ENCODE measurements at places on chromosomes 11 and 22. TPM values are rescaled to one million over a fixed set of nuclear protein-coding genes. Genes with fewer than 3 reads are reported as not detected.

- DNase-seq: no peak
Observed at GRCh38 chr11:73481626-73482025, 105.4 kb downstream of the RELT start.

DNA sequence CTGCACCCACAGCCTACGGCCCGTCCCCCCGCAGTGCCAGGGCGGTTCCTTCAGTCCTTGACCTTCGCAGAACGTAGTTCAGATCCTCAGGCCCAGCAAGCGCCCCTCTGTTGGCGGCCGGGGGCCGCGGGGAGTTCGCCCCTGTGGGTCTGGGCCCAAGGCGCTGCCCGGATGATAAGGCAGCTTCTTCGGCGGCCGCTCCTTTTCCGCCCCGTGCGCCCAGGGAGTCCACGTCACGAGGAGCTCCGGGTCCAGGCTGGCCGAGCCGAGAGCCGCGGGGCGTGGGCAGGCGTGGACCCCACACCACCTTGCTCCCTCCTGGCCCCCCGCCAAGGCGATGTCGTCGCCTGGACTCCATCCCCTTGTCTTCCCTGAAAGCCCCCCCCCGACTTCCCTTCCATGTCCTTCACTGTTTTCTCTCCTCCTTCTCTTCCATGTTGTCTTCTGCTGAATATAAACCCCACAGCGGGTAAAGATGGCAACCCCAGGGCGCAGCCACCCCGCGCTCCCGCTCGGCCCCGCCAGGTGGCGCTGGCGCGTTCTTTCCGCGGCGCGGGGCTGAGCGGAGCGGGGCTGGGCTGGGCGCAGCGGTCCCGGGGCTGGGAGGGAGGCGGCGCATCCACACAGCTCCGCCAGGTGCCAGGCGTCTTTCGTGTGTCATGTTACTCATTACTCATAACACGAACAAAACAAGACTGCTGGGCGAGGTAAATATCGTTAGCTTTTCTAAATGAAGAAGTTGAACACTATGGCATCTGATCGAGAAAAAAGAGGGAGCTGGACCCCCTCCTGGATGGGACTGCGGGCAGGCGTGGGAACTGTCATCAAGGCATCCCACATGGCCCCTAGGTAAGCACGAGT is 321.0 kb downstream of the NTM start:
- DNase-seq: no peak

- DNase-seq: peak; percentile 96
Observed at GRCh38 chr11:103108933-103109817, at the start of gene DYNC2H1. Gene DYNC2H1 (plus strand): TSS chr11:103109426. CDS start chr11:103109575, 149 bp downstream.

- DNase-seq: no peak
Observed at GRCh38 chr11:15495462-15495861, 380.7 kb downstream of the INSC start.

DNA sequence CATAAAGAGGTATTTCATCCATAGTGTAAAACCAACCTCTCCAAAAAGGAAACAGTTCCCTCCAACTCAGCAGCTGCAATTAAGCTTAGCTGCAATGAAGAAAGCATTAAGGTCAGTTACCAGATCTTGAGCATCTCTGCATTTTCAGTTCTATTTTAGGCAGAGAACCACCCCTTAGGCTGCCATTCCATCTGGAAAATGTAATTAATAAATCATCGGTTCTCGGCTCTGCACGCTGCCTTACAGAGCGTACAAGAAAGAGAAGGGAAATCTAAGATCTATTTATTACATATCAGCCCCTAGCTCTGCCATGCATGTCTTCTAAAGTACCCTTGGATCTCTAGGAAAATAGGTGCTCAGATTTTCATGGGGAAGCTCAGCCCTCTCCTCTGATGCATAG is 71.5 kb downstream of the RCN1 start:
- DNase-seq: no peak

DNA sequence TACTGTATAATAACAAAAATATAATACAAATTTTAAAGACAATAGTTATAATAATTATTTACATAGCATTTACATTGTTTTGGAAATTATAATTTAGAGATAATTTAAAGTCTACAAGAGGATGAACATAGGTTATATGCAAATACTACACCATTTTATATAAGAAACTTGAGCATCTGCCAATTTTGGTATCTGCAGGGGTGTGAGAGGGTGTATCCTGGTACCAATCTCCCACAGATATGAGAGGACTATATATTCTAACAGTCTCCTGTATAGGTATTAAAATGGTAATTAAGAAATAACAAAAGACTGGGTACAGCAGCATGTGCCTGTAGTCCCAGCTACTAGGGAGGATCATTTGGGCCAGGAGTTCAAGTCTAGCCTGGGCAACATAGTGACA is 134.4 kb downstream of the APOL5 start:
- no peak for DNase-seq

- DNase-seq: no peak
Observed at GRCh38 chr11:41799754-41800153, 340.3 kb upstream of the LRRC4C start.

- no peak for DNase-seq
Observed at GRCh38 chr22:41620589-41621098, at the start of gene DESI1. Gene DESI1 (minus strand): TSS chr22:41621043. CDS start chr22:41620839, 204 bp downstream.

DNA sequence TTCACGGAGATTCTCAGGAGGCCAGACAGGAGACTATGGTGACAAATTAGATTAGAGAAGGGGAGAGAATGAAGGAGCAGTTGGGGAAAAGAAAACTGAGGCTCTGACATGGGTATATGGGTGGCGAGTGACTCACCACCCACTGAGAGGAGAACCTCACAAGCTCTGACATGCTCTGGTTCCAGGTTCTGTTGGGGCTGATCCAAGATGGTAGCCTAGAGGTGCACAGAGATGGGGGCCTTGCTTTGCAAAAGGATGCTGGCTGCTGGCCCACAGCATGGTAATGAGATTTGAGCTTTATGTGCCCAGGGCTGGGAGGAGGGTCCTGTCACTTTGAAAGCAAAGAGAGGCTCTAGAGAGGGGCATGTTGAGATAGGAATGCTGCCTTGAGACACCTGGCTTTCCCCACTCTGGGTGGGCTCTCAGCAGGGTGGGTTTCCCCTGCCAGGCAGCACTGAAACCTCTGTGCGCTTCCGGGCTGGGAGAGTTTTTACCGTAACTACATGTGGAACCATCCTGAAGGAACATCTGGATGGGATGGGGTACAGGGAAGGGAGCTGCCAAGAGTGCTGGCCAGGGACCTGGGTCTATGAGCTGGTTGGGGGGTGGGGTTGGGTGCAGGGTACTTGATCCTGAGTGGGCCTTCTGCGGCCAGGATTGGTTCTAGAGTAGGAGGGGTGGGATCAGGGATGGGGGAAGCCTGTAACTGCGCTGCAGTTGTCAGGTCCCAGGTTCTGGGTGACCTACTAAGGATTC is 1.2 kb upstream of the GRK2 start:
- DNase-seq: no peak

- no peak for DNase-seq
Observed at GRCh38 chr22:35205961-35206360, 51.3 kb upstream of the HMGXB4 start.

DNA sequence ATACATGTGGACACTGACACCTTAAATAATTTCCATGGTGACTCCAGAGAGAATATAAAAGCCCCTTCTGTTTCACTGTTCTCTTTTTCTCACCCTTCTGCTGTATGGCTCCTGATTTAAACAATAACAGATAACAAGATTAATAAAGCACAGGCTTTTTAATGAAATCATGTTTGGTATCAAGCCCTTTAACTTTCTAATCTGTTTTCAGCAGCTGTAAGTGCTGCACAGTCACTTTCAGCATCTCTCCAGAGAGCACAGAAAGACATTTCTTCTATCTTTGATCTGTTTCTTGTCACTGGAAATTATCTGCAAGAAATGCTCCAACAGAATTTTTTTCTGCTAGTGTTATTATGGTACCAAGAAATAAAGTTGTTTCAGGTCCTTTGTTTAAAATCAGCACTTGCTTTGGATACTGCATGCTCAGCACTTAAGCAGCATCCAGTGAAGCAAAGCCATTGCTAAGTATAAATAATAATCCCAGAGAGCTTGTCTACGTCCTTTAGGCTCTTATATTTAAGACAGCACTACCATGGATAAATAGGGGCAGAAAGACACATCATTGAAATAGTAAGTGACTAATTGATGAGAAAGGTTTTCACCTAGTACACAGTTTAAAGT is 134.2 kb upstream of the CARD18 start:
- no peak for DNase-seq

GRCh38 chr11:125215976-125216375 is 51.4 kb downstream of the PKNOX2 start:
- DNase-seq: no peak

GRCh38 chr11:70378506-70379134 is 19.7 kb upstream of the CTTN start:
- no peak for DNase-seq

GRCh38 chr11:11572386-11572785 is 49.4 kb downstream of the GALNT18 start:
- DNase-seq: no peak

DNA sequence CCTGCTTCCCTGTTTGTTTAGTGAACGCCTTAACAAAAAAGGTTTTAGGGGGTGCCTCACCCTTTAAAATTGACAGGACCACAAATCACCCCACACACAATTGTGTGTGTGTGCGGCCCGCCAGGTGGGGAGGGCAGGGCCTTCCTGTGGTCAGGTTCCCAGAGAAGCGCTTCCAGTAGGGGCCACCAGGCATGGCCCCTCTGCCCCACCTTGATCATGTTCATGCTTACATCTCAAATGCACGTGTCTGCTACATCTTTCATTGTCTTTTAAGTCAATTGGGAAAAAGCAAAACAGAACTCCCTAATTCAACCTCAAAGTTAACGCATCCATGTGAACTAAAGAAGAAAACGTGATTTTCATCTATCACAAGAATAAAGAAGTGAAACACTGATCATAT is 1335.3 kb downstream of the TBC1D22A start:
- no peak for DNase-seq

- DNase-seq: no peak
Observed at GRCh38 chr11:85762226-85762625, 48.7 kb downstream of the SYTL2 start.

The C11orf42 gene
- total RNA-seq: not detected

The TMEM41B gene
- 77.1 TPM for total RNA-seq

The GPR83 gene
- total RNA-seq: 0.08 TPM

The LSP1 gene
- 29.8 TPM for total RNA-seq

The SMTNL1 gene
- total RNA-seq: not detected

The GGTLC3 gene
- 0.84 TPM for total RNA-seq

The LMO2 gene
- total RNA-seq: 27.8 TPM

The ANO3 gene
- 0.67 TPM for total RNA-seq
